ENCODE measurements at places on chromosomes 3 and 15.
A peak's percentile ranks its signal among the peaks of the same experiment; 100 is the strongest.

- DNase-seq = no peak
These were observed 51.4 kb upstream of the GK5 start for GRCh38 chr3:142276781-142277180.

GRCh38 chr15:65077981-65078352, 1.4 kb downstream of the KBTBD13 start:
- peak; percentile 56 for DNase-seq

DNA sequence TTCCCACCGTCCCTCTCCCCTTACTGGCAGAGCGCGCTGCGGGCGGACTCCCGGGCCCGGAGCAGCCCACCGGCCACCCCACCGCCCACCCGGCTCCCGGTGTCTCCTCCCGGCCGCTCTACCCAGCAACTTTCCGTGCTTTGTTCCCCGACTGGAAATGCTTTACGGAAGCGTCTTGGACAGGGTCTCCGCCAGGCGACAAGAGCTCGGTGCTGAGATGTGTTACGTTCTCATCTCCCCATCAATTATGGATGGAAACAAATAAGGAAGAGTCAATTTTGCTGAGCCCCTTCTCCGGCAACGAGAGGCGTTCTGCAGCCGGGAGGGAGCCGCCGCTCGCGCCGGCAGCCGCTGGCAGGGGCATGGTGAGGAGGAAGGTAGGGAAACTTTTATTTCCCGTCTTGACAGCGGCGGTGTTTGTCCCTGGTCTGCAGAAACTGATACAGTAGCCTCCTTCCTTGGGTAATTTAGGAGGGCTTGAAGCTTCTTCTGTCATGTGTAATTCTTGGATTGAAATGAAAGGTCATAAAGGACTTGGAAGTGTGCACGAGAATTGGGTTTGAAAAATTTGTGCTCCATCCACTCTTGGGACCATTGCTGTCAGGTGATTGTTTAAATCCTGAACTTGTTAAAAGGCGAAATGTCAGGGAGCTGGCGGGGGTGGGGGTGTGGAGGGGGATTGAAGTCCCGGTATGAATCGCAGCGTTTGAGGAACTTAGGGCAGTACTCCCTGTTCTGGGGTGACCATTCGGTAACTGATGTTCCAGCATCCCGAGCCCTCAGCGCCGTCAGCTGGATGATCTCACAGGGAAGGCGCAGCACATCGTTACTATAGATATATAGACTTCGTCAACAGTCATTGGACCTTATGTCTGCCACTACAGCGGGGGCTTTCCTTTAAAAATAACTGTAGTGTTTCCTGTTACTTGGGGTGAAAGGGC, 1.5 kb downstream of the SEMA6D start:
- DNase-seq = no peak

DNA sequence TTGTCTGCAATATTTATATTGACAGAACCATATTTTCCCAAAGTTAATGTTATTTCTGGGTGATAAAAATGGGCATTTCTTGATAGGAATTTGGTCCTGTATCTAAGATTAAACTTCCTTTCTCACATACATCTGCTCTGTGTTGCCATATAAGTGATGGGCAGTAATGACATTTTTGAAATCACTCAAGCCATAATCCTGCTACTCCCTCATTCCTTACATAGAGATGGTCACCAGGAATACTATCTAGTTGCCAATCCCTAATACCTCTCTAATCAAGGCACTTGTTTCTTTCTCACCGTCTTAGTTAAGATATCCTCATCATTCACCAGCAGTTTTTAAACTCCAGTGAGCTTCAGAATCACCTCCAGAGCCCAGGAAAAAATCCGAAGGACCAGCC, 68.4 kb downstream of the FSIP1 start:
- no peak for DNase-seq

- no peak for DNase-seq
These were observed 111.9 kb downstream of the SNRPN start for GRCh38 chr15:25066708-25067107.

- no peak for DNase-seq
These were observed 274.3 kb upstream of the GOLGA6L4 start for GRCh38 chr15:83961311-83961710.

GRCh38 chr3:99646107-99646435, 7.7 kb downstream of the COL8A1 start:
- no peak for DNase-seq

DNA sequence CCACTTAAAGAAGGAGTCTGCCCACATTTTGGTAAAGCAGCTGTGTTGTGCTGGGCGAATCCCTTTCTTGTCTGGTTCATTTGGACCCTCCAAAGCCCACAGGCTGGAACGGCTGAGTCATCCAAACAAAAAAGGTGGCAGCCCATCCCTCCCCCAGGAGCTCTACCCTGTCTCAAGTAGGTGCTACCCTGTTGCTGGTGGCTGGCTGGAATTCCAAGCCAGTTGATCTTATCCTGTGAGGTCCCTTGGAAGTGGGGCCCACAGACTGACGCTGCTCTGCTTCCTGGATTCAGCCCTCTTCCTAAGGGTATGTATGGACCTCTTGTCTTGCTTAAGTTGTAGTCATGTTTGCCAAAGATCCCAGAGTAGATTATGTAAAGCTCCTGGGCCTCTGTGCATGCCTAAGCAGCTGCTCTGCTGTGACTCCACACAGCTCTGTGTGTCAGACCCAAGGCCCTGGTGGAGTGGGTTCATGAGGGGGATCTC, 44.5 kb downstream of the CCR1 start:
- DNase-seq = no peak

DNA sequence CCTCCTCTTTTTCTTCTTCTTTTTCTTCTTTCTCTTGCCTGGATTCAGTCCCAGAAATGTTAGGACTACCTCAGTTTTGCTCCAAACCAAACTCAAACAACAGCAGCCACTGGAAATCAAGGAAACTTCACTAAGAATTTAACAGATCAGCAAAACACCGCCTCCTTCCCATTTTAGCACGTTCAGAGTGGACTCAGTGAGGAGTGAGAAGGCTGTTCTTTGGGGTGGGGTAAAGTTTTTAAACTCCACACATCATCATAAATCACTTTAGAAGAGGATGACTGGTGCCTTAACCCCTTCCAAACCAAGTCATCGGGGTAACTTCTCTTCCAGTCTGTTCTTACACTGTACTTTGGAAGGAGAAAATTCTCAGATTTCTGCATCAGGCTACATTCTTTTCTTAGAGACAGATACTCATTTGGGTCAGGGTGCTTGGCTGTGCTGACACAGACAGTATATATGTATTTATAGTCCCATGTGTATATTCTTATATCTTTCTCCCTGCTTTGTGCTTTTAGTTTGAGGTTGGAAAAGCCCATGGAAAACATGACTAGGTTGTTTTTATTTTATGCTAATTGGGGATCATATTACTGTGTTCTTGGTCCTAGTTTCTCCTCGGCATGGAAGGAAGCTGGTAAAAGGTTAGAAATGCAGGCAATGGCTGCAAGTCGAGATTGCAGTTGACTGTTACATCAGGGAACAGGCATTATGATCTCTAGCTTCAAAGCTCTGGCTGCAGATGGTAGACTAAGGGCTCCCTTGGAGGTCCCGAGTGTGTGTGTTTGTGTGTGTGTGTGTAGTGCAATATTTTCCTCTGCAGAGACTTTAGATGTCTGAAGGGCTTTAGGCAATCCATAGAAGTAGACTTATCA, at the start of gene CCDC80:
TSS of gene CCDC80 (minus strand) at position 214 of the 872 bp plus-strand sequence. CDS start 1,238 bp downstream, outside the sequence.
- DNase-seq = no peak

DNA sequence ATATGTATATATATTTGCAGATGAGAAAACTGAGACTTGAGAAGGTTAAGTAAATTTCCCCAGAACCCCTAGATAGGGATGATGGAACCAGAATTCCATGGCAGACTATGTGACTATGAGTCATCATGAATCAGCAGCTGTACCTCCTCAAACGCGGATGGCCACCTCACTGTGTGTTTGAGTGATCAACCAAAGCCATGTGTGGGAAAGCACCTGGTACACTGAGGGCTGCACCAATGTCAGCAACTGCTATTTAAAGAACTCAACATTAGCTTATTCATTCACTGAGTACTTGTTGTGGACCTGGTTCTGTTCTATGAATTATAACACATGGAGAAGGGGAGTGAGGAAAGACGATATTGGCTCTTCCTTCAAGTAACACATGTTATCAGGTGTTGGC, 377.0 kb downstream of the GAP43 start:
- no peak for DNase-seq

DNA sequence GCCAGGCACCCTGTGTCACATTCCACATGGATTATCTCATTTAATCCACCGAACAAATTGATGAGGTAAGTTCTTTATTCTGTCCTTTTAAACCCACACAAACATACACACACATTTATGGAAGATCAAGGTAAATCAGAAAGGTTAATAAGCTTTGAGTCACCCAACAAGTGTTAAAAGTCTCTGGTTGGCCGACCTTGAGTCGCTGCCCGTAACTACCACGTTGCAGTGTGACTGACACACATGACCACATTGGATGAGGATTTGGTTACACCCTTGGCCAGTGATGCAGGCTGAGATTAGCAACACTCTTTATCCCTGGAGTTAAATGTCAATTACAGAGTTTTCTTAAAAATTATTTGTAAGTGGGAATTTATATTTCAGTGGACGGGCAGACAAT, 19.2 kb downstream of the FOXP1 start:
- no peak for DNase-seq

GRCh38 chr3:153094386-153094785, 67.6 kb upstream of the RAP2B start:
- DNase-seq = no peak

- DNase-seq = no peak
These were observed 69.4 kb downstream of the EXOG start for GRCh38 chr3:38565339-38566214.

DNA sequence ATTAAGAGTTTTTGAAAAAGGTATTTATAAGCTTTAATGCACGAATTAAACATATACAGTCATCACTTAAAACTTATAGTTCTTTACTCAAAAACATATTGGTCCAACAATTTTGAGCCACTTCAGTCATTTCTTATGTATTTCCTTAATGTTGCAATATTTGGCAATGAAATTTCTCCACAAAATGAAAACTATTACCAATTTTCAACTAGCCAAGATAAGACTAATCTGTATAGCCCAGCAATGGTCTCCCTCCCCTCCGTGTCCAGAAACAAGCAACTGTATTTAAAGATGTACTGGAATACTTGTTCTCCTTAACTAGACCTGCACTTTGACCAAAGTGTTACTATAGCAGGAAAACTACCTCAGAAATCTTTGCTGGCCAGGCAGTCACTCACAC, 9.2 kb downstream of the ARF4 start:
- peak; percentile 84 for DNase-seq

DNA sequence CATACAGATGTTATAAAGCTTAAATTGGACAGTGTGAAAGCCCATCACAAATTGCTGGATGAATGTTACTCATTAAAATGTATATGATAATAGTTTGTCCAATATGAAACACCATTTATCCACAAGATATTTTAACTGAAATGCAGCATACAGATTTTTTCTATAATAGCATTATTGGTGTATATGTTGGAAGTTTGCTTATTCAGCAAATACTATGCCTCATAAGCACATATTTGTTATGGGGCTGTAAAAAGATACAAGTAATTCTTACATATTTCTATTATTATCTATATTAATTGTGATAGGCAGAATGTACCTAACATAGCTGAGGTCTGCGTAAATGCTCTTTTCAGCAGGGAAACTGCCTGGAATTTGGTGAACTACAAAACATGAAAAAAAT, 790.5 kb downstream of the DIPK2A start:
- no peak for DNase-seq

DNA sequence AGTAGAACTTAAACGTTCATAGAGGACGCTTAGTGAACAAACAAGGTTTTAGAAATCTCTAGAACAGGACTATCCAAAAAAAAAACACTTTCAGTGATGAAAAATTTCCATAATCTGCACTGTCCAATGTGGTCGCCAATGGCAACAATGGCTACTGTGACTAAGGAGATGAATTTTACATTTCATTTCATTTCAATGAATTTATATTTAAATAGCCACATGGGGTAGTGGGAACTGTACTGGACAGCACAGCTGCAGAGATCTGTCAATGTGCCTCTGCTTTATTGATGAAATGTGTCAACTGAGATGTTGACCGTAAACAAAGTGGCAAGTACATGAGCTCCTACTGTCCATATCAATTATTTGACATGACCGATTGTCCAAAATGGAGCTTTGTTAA, 222.5 kb downstream of the MAGI1 start:
- no peak for DNase-seq

DNA sequence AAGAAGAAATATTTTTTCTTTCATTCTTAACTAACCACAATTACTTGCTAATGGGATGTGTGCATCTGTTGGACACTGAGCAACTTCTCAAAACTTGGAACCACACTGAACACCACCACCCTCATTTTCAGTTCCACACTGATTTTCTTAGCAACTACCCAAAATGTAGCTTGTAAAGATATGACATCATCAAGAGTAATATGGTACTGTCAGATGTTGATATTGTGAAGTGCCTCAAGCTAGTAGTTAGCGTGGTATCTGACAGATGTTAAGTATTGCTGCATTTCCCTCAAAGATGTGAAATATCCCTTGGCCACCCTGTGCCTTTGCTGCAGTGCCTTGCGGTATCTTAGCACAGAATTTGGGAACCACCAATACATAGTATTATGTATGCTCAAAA, 9.3 kb downstream of the RFTN1 start:
- no peak for DNase-seq

GRCh38 chr3:67421912-67422311, 232.5 kb downstream of the SUCLG2 start:
- no peak for DNase-seq

DNA sequence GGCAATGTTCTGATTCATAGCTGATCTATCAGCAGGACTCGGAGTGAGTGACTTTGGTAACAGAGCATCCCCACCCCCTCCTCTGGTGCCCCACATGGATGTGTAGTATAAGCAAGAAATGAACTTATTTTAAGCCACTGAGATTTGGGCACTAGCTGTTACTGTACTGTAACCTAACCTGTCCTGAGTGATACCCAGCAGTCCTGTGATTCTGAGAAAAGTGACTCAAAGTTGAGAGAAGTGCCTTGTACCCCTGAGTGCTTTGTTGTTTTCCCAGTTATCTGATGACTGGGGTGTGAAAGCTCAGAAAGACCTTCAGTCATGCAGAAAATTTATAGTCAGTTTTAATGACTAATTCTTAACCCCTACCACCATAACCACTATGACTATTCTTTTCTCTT, 439.9 kb upstream of the RBMS3 start:
- DNase-seq = no peak

GRCh38 chr3:16452261-16452660, 61.2 kb downstream of the RFTN1 start:
- no peak for DNase-seq

DNA sequence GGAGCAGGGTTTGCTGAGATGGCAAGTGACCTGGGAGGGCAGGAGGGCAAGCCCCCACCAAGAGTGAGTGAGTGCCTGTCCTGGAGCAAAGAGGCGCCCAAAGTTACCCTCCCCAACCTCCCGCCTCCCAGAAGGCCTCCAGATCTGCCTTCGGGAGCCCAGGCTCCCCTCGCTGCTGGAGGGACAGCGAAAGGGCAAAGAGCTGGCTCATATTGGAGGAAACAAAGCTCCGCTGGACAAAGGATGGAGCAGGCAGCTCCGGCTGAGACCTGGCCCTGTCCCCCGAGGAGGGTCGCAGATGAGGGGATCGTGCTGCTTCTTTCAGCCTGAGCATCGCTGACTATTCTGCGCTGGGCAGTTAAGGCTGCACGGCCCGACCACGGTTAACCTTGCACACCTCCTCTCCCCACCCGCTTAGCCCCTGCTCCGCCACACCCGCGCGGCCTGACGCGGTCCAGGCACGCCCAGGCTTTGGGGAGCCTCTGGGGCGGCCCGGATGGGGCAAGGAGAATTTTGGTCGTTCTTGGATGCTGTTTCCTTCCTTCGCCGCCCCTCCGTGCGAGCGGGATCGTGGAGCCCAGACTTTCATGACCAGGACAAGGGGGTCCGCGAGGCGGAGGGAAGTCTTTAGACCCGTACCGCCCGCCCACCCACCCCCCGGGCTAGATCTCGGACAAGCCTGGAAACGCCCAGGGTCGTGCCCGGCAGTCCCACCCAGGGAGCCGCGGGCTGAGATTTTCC, 651 bp downstream of the PLCD1 start:
- DNase-seq = no peak
